PC-3 (cell line): ENCODE measurements at places on chromosomes 7 and 10. TPM values are rescaled to one million over a fixed set of nuclear protein-coding genes. Genes with fewer than 3 reads are reported as not detected.

- no peaks in the 10 kb centered on the region for H3K4me1 ChIP-seq
- H3K27ac ChIP-seq = no peak overlapping the region
- DNase-seq = no peak
- H3K27me3 ChIP-seq = no peaks in the 10 kb centered on the region
- H3K36me3 ChIP-seq = no peaks in the 10 kb centered on the region
Observed at GRCh38 chr10:34213805-34214197, 601.3 kb downstream of the PARD3 start.

DNA sequence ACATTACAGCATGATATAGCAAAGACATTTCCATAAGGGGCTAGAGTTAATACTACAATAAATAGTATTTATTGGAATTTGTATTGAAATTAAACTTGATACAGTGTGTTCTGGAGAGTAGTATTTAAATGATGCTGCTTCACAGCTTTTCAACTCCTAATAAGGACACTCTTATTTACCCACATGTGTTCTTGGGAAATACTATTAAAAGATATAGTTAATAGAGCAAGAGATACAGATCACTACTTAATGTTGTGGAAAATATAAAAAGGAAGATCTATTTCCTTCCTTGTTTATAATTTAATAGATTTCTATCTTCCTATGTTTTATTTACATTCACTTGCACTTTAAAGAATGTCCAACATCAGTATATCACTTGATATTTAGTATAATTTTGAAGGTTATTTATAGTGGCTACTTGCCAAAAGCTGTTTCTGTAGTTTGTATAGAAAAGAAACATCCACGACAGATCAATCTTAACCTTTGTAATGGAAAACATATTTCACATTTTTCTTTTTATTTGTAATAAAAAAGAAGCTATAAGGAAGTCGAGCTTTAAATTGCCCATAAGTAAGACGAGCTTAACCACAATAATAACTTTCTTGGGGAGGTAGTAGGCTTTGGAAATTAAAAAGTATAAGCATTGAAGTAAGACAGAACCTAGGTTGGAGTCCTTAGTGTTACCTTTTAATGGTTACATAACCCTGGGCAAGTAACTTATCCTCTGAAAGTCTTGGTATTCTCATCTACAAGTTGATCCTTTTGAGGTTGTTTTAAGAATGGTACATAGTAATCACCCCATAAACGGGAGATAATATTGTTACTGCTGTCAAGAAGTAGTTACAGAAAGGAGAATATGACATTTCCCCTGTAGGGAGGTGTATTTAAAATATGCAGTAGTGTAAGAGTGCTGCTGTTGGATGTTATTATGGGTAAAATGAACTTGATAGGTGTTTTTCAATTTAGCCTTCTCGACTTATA lies 32.8 kb downstream of the CPED1 start:
- H3K4me1 ChIP-seq = peaks cover 38% of the 10 kb centered on the region
- peak; percentile 10 for DNase-seq
- no peaks in the 10 kb centered on the region for H3K36me3 ChIP-seq
- no peaks in the 10 kb centered on the region for H3K27me3 ChIP-seq
- H3K27ac ChIP-seq = peak overlapping the region; percentile 21
- no peak overlapping the region for H3K4me3 ChIP-seq

DNA sequence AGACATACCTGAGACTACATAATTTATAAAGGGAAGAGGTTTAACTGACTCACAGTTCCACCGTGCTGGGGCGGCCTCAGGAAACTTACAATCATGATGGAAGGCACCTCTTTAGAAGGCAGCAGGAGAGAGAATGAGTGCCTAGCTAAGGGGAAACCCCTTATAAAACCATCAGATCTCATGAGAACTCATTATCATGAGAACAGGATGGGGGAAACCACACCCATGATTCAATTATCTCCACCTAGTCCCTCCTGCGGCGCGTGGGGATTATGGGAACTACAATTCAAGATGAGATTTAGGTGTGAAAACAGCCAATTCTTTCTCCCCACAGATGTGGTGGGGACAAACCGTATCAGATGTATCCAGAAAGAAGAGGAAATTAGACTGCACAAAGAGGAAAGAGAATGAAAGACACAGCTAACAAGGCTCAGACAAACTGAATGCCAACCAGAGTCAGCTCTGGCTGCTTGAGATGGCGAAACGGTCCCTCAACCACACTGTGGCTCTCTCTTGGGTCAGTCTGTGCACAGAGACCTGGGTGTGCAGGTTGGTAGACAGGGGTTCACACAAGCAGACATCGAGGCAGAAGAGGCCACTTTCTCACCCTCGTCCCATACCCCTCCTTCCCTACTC lies 375.6 kb downstream of the SFMBT2 start:
- DNase-seq = no peak
- H3K4me1 ChIP-seq = no peaks in the 10 kb centered on the region
- no peaks in the 10 kb centered on the region for H3K27me3 ChIP-seq

GRCh38 chr7:122632238-122632637 lies 66.7 kb downstream of the RNF133 start:
- H3K4me3 ChIP-seq = no peak overlapping the region
- no peak overlapping the region for H3K27ac ChIP-seq
- DNase-seq = no peak
- no peaks in the 10 kb centered on the region for H3K4me1 ChIP-seq

The HOXA11 gene
- 26.6 and 31.4 TPM in 2 replicates for total RNA-seq
